ENCODE measurements at places on chromosomes 7 and 10.

- DNase-seq: no peak
Observed at GRCh38 chr10:49700997-49701396, 21.5 kb downstream of the C10orf53 start.

- DNase-seq: no peak
Observed at GRCh38 chr7:78864339-78864738, 589.1 kb downstream of the MAGI2 start.

DNA sequence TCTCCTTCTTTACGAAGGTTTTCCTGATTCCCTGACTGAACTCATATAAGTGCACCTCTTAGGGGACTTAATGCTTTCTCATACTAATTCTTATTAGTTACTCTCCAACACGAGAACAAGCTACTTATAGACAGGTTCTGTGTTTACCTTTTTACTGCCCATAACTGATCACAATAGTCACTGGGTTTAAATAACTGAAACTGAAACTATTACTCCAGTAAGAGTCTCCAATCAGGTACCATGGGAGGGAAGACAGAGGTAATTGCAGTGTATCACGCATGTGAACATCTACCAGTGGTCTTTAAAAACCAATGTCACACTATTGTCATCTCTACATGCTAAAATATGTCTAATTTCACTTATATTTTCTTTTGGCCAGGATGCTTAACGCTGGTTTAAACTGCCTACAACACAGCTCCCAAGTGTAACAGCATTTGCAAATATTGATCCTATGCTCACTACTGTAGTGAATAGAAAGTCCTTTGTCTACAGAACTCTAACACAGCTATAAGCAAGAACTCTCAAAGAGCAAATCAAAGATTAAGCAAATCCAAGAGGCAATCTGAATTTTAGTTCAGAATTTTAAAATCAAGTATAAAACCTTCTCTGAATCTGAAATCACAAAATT is 3.6 kb downstream of the GDI2 start:
- no peak for DNase-seq

DNA sequence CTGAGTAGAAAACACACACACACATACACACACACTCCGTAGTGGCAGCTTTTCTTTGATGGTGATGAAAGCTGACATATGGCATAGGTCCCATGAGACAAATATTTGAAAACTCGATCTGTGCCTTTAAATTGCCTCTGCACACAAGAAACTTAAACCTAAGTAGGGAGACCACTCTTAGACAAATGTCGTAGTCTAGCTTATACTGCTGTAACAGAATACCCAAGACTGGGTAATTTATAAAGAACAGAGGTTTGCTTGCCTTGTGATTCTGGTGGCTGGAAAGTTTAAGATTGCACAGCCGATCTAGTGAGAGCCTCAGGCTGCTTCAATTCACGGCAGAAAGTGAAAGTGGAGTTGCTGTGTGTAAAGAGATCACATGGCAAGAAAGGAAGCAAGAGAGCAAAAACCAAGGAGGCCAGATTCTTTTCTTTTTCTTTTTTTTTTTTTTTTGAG is 489.4 kb upstream of the SORCS1 start:
- DNase-seq: no peak

GRCh38 chr7:156014808-156015207 is 202.5 kb upstream of the SHH start:
- no peak for DNase-seq

- DNase-seq: no peak
Observed at GRCh38 chr7:28835800-28836199, 122.3 kb downstream of the TRIL start.

- no peak for DNase-seq
Observed at GRCh38 chr7:67678419-67678818, 681.8 kb downstream of the TYW1 start.

- no peak for DNase-seq
Observed at GRCh38 chr7:111869280-111869679, 307.0 kb upstream of the IMMP2L start.

GRCh38 chr7:34747867-34748727 is 90.1 kb downstream of the NPSR1 start:
- DNase-seq: no peak

GRCh38 chr7:135862586-135863340 is 114.2 kb upstream of the FAM180A start:
- DNase-seq: no peak

GRCh38 chr10:60629332-60629731 is 148.9 kb upstream of the CDK1 start:
- DNase-seq: no peak

- no peak for DNase-seq
Observed at GRCh38 chr7:95213809-95214492, 110.4 kb downstream of the PON1 start.

DNA sequence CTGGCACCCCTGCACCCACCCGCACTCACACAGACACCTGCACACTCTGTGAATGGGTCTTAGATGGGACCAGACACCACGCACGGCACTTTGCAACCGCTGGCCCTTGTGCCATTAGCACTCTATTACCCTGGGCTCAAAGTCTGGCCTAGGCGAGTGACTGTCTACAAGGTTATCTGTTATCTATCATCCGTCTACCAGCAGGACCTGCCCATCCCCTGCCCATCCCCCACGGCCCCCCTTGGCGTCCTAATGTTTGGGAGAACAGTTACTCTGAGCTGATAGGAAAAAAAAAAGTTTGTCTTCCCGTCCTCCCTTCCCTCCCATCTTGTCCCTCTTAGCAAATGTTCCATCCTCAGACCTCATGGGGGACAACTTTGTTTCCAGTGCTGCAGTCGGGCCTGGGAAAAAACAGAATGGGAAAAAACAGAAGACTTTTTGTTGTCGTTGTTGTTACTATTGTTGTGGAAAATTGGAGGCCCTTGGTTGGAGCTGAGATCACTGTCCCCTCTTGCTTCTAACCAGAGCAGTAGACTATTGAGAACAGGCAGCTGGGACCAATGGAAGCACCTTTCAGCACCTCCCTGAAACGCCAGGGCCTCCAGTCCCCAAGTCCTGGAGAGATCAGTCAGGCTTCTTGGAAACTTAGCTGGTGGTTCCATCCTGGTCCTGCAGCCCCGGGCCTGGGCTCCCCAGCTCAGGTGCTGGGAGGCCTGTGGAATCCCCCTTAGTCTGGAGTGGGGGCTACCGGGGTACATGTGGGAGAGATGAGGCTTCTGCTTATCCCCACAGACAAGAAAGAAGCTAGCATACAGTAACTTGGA is 12.2 kb downstream of the UNCX start:
- no peak for DNase-seq

DNA sequence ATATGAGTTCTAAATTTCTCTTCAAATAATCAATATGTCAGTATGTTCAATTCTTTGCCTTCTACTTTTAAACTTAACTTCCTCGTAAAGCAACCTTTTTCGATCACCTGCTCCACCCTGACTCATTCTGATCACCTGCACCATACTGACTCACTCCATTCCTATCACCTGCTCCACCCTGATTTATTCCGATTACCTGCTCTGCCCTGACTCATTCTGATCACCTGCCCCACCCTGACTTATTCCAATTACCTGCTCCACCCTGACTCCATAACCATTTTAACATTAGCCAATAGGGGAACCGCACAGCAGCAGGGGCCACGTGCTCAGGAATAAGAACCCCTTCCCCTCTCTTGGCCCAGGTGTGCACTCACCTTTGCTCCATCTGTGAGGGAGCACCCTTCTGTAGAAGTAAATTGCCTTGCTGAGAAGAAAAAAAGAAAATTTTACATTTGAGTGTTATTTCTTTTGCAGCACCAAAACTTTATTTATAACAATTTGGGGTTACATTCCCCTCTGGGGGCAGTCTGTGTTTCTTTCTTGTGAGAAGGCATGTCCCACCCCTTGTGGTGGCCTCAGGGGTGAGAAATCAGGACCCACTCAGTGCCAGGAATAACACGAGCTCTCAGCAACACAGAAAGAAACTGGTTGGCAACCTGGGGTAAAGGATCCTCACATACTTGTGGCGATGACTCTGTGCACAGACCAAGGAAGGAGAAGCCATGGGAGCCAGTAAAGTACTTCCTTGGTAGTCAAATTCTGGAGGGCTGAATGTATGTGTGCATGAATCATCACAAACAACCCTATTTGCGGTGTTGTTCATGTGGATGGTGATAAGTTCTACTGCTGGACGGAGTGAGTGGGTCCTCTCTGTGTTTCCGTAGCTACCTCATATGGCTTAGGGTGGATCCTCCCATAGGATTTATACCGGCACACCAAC is 29.4 kb upstream of the PPP1R9A start:
- no peak for DNase-seq

GRCh38 chr10:60208676-60209269 is 180.9 kb downstream of the ANK3 start:
- no peak for DNase-seq

DNA sequence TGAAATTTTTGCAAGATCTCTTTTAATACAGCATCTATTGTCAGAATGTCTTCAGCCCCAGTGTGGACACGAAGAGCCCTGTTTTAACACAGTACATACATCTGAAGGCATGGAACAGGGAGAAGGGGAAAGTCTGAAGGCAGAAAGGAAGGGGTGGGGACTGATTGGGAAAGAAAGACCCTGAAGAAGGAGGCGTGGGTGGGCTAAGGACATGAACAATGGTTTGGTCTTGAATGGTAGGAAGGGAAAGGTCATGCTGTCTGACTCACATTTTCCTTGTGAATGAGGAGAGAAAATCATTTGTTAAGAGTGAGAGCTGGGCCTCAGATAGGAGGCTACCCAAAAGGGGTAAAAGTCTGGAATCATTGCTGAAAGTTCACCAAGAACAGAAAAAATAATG is 297.1 kb downstream of the GALNT17 start:
- no peak for DNase-seq

- no peak for DNase-seq
Observed at GRCh38 chr10:82543631-82544030, 668.6 kb downstream of the NRG3 start.

DNA sequence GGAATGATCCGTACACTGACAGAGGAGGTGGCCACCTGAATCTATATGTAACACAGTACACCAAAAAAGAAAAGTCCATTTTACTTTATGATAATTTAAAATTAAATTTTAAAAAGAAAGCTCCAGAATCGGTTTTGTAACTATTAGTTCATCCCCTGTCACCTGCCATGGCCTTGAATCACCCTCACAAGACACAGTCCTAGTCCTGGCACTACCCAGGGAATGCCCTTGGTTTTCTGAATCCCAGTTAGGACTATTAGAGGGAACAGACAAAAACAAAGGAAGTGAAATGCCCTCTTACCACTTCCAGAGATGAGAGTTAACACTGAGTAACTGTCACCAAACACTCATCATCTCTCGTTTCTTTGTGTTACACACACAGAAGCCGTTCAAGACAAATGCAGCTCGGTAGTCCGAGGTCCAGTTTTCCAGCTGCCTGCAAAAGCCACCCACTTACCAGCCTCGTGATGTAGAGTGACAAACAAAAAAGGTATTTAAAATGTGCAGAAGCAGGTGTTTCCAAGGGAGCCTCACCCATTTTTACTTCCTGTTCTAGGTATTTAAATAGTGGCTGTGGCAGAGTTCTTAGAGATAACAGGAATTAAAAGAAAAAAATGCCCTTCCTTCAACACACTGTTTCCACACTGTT is 6.1 kb downstream of the PTPRN2 start:
- DNase-seq: no peak

- DNase-seq: no peak
Observed at GRCh38 chr10:102421507-102421756, 796 bp downstream of the FBXL15 start.

GRCh38 chr7:21172800-21173199 is 255.1 kb upstream of the SP4 start:
- no peak for DNase-seq
